ENCODE measurements at places on chromosomes 16 and 17.

- DNase-seq = no peak
These were observed 4.1 kb upstream of the PITPNM3 start for GRCh38 chr17:6560496-6560895.

GRCh38 chr17:57938061-57938502 lies 17.1 kb downstream of the CUEDC1 start:
- DNase-seq = no peak

DNA sequence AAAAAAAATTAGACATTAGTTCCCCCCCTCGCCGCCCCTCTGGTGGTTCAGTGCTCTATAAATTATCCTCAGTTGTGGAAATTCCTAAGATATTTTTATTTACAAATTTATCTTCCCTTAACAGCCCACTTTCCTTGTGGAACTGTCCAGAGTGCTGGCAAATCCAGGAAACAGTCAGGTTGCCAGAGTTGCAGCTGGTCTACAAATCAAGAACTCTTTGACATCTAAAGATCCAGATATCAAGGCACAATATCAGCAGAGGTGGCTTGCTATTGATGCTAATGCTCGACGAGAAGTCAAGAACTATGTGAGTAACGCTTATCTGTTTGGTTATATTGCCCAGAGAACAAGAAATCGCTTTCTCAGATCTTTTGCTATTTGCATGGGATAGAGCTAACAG lies 2.9 kb downstream of the KPNB1 start:
- DNase-seq = no peak

GRCh38 chr16:20241321-20241720 lies 86.0 kb downstream of the GP2 start:
- peak; percentile 73 for DNase-seq

- no peak for DNase-seq
These were observed 1.8 kb downstream of the UBE2G1 start for GRCh38 chr17:4364622-4365041.
